ENCODE measurements at places on chromosomes 3 and 15.

GRCh38 chr3:36366308-36366707 is 14.0 kb upstream of the STAC start:
- no peak for DNase-seq

GRCh38 chr3:114299941-114300624 is 6.3 kb downstream of the TIGIT start:
- DNase-seq = no peak

DNA sequence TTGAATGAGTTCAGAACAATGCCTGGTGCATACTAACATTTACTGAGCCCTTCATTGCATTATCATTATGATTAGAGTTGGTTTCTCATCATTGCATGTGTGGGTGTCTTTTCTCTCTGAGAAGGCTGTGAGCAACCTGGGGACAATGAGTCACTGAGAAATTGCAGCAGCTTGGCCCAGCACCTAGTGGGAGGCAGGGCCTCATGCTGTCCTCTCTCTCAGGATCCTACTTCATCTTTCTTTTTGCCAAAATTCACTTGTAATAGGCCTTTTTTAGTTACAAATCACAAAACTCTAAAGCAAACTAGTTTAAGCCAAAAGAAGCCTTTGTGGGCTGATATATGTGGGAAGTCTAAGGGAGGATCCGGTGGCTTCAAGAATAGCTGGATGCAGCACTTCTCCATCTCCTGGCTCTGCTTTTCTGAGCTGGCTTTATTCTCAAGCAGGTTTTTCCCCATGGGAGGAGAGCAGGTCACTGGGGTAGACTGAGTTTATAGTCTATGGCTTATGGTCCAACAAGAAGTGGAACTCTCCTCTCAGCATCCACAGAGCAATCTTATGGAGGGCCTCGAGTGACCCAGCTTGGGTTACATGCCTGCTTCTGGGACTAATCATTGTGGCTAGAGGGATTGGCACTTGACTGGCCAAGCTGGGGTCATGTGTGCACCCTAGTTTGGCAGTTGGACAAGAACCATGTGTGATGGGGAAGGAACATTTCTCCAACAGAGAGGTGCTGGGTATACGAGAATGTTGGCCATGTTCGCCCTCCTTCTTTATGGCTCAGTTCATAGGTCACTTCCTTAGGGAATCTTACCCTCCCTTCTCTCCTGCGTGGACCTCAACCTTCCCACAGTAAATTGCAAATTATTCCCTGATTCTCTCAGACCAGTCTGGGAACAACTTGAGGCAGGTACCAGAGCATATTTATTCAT is 8.7 kb upstream of the CAMK1 start:
- DNase-seq = peak; percentile 82

DNA sequence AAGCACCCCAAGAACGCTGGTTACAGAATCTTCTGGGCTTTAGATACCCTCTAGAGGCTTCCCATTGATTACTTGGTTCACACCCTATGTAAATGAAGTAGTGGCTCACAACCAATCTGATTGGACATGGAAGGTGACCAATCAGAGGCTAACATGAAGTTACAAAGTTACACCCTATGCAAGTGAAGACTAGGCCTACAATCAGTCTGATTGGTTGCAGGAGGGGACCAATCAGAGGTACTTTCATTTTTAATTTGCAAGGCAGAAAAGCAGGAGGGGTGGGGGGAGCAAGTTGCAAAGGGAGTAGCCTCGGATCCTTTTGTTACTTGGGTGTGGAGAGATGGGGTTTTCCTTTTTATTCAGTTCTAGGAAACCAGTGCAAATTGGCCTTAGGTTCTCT is 11.1 kb upstream of the RTP2 start:
- peak; percentile 31 for DNase-seq

DNA sequence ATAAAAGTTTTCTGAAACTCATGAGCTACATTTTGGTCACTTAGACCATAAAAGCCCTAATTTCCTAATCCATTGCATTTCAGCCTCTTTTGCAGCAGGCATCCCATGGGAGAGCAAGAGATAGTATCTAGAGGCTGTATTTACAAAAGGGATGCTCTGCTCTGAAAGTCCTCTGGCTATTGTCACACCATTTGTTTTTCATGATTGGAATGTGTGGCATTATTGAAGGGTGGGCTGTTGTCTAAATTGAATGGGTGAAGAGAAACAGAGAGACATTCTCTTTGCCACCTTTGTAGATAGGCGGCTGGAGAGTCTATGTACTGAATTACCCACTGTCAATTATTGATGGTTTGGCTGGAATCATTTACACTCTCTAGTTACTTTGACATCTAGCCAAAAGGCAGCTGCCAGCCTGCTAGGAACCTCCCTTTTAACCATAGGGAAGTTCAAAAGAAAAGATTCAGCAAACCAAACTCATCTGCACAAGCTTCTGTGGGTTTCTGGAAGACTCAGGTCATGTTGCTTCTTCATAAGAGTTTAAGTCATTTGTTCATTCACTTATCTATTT is 89.8 kb upstream of the RARB start:
- DNase-seq = no peak

- DNase-seq = no peak
Observed at GRCh38 chr15:71201477-71201876, 86.2 kb downstream of the THSD4 start.

DNA sequence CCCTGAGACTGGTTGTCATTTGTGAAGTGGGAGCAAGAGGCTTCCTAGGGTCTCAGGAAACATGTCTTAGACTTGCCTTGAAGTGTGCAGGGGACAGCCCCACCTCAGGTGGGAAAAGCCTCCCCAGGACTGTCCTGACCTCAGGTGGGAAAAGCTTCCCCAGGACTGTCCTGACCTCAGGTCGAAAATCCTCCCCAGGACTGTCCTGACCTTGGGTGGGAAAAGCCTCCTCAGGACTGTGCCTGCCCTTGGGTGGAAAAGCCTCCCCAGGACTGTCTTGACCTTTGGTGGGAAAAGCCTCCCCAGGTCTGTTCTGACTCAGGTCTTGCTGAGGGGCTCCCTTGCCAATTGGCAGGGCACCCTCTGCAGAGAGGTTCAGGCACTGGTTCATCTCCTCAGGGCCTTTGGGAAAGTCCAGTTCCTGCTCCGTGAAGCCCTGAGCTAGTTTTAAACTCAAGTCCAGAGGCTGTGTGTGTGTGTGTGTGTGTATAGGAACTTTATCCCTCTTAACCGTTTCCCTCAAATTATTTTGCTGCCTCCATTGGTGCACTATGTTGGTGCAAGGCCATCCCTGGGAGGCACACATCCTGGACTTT is 64.7 kb downstream of the WNT7A start:
- no peak for DNase-seq

DNA sequence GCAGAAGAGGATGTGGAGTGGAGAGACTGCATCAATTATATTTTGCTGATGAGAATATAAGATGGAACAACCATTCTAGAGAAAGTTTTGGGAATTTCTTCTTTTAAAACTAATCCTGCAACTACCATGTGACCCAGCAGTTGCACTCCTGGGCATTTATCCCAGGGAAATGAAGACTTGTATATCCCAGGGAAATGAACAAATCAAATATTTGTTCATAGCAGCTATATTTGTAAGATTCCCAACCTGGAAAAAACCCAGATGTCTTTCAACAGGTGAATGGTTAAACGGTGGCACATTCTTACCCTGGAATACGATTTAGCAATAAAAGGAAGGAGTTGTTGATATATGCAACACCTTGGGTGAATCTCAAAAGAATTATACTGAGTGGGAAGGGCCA is 385.3 kb upstream of the TPRG1 start:
- no peak for DNase-seq

DNA sequence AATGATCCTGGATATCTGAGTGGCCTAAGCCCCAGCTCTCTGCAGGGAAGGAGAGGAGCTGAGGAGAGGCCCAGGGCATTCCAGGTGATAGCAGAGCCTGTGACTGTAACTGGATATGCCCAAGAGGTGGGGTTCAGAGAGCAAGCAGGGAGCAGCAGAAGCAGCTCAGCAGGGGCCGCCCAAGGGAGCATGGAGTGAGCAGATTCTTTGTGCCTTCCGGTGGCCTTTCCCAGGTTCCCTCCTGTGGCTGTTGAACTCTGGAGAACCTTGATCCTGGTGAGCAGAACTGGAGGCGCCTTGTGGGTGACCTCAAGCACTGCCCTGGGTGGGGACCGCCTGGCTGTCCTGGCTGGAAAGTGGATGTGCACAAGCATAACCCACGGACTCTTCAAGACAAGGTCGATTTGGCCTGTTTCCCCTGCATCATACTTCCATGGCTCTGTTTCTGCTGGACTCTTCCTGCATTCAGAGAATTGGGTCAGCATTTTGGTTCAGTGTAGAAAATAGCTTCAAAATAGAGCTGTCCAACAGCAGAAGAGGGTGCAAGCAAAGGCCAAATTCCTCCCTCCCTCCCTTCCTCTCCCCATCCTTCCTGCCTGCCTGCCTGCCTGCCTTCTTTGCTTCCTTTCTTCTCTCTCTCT is 76.1 kb downstream of the ARNT2 start:
- DNase-seq = no peak

DNA sequence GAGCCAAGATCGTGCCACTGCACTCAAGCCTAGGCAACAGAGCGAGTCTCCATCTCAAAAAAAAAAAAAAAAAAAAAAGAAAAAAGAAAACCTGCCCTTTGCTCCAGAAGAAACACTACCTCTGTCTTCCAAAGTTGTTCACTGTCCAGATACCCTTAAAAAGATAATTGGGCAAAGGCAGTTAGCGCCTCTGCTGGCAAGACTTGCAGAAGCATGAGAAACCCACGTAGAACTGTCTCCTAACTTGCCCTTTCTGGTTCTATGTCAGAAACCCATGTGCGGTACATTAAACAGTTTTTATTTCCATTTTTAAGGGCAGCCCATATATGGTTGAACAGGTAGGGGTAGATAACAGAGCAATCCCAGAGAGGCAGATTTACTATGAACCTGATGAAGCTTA is 1026.4 kb downstream of the ROBO2 start:
- DNase-seq = no peak

- no peak for DNase-seq
Observed at GRCh38 chr3:133845127-133845526, 39.5 kb downstream of the SRPRB start.

GRCh38 chr3:53376679-53377078 is 29.3 kb upstream of the DCP1A start:
- no peak for DNase-seq

GRCh38 chr3:23508464-23508863 is 297.3 kb upstream of the UBE2E1 start:
- DNase-seq = peak; percentile 51

DNA sequence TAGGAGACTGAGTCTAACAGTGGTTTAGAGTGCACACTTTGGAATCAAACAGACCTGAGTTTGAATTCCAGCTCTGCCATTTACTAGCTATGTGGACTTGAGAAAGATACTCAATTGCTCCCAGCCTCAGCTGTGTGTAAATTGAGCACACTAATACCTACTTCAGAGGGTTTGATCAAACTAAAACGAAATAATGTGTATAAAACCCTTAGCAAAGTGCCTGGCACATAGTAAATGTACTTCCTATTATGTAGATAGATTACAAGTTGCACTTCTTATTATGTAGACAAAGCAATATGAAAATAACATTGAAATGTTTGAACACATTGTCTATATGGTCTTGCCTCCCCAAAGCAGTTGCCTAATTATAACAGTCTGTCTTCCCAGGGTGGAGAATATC is 180.6 kb downstream of the ANXA2 start:
- DNase-seq = no peak

DNA sequence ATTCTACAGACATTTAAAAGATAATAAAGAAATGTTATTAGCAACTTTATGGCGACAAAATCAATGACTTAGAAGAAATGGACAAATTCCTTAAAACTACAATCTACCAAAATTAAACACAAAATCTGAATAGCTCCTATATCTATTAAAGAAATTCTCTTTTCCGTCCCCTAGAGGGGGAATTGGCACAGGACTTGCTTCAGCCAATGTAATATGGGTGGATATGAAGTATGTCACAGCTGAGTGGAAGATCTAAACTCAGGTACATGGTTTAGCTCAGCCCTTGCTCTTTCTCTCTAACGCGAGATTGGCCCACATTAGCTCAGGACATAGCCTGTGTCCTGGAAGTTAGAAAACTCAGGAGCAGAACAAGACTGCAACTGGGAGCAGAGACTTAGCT is 79.3 kb downstream of the DNAH12 start:
- no peak for DNase-seq

DNA sequence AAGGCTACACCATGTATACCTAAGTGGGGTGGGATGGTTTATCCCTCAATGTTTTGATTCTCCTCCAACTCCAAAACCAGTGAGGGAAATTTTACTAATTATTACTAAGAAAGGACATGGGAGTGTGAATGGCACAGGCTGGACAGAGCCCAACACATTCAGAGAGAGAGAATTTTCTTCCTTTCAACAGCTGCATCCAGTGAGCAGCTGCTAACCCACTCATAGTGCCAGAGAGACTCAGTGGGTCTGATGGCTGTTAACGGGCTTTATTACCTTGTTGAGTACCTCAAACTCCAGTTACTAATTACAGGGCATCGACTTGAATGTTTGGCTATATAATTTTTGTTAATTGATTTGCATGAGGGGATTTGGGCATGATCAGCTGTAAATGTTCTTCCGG is 75.8 kb downstream of the RORA start:
- no peak for DNase-seq

DNA sequence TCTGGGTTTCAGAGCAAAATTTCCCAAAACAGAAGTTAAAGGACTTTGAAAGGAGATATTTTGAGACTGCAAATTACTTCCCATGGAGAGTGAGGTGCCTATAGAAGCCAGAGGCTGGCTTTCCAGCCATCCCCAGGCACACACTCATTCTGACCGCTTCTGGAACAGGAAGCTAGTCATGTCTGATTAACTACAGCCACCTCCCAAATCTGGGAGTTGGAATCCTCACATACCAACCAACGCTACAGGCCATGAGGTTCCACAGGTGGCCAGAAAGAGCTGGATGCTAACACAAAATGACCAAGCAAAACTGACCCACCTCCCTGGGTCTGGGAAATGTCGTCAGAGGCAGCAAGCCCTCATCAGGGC is 87.2 kb downstream of the SNRK start:
- peak; percentile 10 for DNase-seq

GRCh38 chr3:33364531-33365128 is 75.6 kb downstream of the UBP1 start:
- DNase-seq = no peak

GRCh38 chr15:33089878-33090757 is 104.4 kb downstream of the FMN1 start:
- DNase-seq = peak; percentile 90

DNA sequence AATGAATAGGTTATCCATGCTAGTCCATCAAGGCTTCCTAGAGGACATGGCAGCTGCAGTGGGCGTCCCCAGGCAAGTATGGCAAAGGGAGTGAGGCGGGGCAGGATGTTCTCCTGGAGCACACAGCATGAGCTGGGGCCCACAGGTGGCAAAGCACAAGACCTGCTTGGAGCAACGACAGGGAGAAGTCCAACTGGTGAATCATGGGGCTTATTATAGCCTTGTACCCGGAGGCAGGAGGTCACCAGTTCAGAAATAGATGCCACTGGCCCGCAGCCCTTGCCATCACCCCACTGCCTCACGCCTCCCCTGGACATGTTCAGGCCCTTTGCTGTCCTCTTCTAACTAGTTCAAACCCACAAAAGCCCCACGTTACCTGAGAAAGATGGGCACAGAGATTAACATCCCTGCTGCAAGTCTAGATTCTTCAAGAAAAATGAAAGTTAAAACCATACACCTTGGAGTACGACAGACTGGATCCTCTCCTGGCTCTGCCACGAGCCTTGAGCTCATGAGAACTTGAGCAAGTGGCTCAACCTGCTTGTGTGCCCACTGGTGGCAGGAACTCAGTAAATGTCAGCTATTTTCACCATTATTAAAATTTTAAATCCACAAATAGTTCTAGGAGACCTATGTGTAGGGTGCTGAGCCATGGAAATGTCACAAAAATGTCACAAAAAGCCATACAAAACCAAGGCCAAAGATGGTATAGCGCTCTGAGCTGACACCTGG is 1.8 kb upstream of the SRGAP3 start:
- peak; percentile 32 for DNase-seq
